ENCODE measurements at places on chromosomes 2 and 18. TPM values are rescaled to one million over a fixed set of nuclear protein-coding genes. Genes with fewer than 3 reads are reported as not detected.

DNA sequence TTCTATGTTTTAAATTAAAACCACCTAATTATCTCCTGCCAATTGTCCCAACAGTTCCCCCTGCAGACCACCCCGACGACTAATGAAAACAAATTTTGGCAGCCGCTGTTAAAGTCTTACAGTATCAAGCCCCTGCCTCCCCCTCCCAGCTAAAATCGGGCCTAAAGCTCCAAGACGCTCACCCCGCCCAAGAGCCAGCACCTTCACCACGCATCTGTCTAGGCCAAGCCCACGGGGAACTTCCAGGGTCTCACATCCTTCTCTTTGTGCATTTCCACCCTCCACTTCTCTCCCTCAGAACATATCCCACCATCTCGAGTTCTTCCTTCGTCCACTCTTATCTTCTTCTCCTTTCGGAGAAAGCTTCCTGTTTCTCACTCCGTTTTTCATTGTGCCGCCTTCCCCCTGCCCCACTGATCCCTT is 445 bp downstream of the PRPF40A start:
- peaks cover 49% of the 10 kb centered on the region for H3K4me1 ChIP-seq
- peaks cover 19% of the 10 kb centered on the region for H3K36me3 ChIP-seq
- no peaks in the 10 kb centered on the region for H3K27me3 ChIP-seq

The GKN2 gene
- not detected for total RNA-seq

DNA sequence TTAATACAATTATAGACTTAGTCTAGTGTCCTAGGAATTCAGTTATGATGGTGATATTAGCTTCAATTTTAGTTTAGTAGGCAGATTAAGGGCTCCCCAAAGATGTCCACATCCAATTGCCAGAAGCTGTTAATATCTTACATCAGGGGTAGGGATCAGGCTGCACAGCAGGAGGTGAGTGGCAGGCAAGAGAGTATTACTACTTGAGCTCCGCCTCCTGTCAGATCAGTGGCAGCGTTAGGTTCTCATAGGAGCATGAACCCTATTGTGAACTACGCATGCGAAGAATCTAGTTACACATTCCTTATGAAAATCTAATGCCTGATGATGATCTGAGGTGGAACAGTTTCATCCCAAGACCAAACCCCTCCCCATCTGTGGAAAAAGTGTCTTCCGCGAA is 54.9 kb downstream of the NYAP2 start:
- H3K27me3 ChIP-seq: peaks cover 5% of the 10 kb centered on the region
- H3K4me3 ChIP-seq: no peak overlapping the region
- DNase-seq: no peak
- no peaks in the 10 kb centered on the region for H3K36me3 ChIP-seq
- H3K4me1 ChIP-seq: no peaks in the 10 kb centered on the region

GRCh38 chr2:178101321-178102079 is 10.7 kb upstream of the RBM45 start:
- no peaks in the 10 kb centered on the region for H3K4me1 ChIP-seq
- DNase-seq: no peak
- no peak overlapping the region for H3K27ac ChIP-seq
- H3K27me3 ChIP-seq: peaks cover 4% of the 10 kb centered on the region

- peak overlapping the region; percentile 99 for H3K27ac ChIP-seq
- H3K27me3 ChIP-seq: no peaks in the 10 kb centered on the region
- peaks cover 34% of the 10 kb centered on the region for H3K4me1 ChIP-seq
- DNase-seq: peak; percentile 42
Observed at GRCh38 chr2:156331572-156332283, 793 bp downstream of the NR4A2 start.

- no peaks in the 10 kb centered on the region for H3K27me3 ChIP-seq
- peak overlapping the region; percentile 98 for H3K27ac ChIP-seq
- peak; percentile 50 for DNase-seq
- peak overlapping the region; percentile 87 for H3K4me3 ChIP-seq
- H3K4me1 ChIP-seq: peaks cover 42% of the 10 kb centered on the region
Observed at GRCh38 chr2:229920011-229920641, 1.7 kb downstream of the TRIP12 start.

The PROKR1 gene
- total RNA-seq: not detected

GRCh38 chr2:82055846-82056245 is 1751.3 kb upstream of the LRRTM1 start:
- H3K4me3 ChIP-seq: no peak overlapping the region
- H3K4me1 ChIP-seq: no peaks in the 10 kb centered on the region
- no peaks in the 10 kb centered on the region for H3K27me3 ChIP-seq

The LRP1B gene
- total RNA-seq: not detected

GRCh38 chr2:60473546-60473945 is 79.9 kb downstream of the BCL11A start:
- H3K36me3 ChIP-seq: no peaks in the 10 kb centered on the region
- DNase-seq: no peak
- H3K27me3 ChIP-seq: no peaks in the 10 kb centered on the region
- H3K4me1 ChIP-seq: no peaks in the 10 kb centered on the region
- no peak overlapping the region for H3K27ac ChIP-seq

The UPP2 gene
- total RNA-seq: not detected

- no peak overlapping the region for H3K27ac ChIP-seq
- H3K4me3 ChIP-seq: no peak overlapping the region
- no peaks in the 10 kb centered on the region for H3K36me3 ChIP-seq
Observed at GRCh38 chr18:54440292-54440691, 82.6 kb downstream of the C18orf54 start.

The IL1R1 gene
- 11.7 TPM for total RNA-seq

The ANKRD30BL gene
- not detected for total RNA-seq

The GALR1 gene
- total RNA-seq: not detected

The ARHGEF4 gene
- total RNA-seq: 1.7 TPM

DNA sequence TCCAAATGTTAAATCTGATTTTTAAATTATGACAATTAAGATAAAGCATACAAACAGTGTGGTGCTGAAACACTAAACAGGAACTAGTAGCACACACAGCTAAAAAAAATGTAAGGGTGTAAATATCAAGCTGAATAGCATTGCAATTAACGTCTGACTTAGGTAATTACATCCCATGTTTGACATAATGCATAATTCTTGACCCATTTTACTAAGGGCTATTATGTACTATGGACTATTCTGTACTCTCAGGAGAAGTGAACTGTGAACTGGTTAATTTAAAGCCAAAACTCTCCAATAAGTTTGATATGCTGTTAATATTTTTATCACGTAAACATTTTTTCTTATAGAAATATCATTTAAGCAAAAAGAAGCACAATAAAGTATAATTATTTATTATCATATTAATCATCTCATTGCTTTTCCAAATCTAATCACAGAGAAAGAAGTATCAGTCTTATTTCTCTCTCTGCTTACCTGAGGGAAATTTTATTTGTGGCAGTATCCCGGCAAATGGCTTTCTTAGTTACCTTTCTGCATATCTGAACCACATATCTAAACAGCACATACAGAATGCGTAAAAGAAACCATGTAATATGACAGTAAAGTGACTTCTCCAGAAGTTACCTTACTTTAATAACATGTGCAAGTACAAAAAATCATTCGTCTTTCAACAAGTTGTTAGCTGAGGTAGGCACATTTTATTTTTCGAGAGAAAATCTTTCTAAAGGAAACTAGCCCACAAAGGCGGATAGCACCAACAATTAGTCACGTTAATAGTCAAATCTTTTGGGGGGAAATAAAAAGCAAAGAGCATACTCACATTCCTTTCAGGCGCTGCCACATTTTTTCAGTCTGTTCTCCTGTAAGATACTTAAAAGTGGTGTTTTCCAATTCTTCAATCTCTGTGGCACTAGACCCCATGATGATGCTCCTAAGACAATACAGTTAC is 94.9 kb upstream of the PDE1A start:
- H3K4me1 ChIP-seq: no peaks in the 10 kb centered on the region
- H3K27ac ChIP-seq: no peak overlapping the region
- H3K36me3 ChIP-seq: no peaks in the 10 kb centered on the region
- H3K4me3 ChIP-seq: no peak overlapping the region
- H3K27me3 ChIP-seq: no peaks in the 10 kb centered on the region

DNA sequence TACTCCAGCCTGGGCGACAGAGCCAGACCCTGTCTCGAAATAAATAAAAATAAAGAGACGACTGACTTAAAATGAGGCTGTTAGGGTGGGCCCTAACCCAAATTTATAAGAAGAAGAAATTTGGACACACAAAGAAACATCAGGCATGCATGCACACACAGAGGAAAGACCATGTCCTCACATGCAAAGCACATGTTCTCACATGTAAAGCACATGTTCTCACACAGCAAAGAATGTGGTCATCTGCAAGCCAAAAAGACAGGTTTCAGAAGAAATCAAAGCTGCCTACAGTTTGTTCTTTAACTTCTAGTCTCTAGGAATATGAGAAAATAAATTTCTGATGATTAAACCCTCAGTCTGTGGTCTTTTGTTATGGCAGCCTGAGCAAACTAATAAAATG is 132.3 kb upstream of the CRIM1 start:
- H3K4me3 ChIP-seq: no peak overlapping the region
- no peak overlapping the region for H3K27ac ChIP-seq
- DNase-seq: no peak
- no peaks in the 10 kb centered on the region for H3K27me3 ChIP-seq
- no peaks in the 10 kb centered on the region for H3K36me3 ChIP-seq
- no peaks in the 10 kb centered on the region for H3K4me1 ChIP-seq

DNA sequence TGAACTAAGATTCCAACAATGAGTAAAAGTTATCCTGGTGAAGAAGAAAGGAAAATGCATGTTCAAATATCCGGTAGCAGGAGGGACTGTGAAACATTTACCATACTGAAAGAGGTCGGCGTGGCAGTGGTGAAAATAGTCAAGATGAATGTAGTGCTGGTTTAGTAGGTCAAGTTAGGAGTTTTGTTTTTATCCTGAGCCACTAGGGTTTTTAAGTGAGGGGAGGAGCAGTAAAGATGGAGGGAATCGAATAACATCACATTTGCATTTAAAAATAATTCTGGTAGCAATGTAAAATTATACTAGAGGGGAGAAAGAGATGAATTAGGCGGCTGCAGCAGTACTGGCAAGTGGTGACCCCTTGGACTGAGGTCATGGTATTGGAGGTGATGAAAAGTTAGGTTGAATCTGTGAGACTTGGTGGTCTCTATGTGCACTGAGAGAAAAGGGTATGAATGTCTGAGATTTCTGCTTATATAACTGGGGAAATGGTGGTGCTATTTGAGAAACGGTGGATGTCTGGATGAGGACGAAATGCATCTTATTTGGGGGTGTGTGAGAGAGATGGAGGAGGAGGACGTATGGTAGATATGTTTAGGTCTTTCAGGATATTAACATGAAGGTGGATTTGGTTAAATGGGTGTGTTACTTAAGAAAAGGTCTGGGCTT is 5.9 kb downstream of the VAPA start:
- no peaks in the 10 kb centered on the region for H3K36me3 ChIP-seq
- no peak overlapping the region for H3K27ac ChIP-seq
- H3K4me1 ChIP-seq: peaks cover 92% of the 10 kb centered on the region
- peak overlapping the region; percentile 64 for H3K4me3 ChIP-seq
- no peaks in the 10 kb centered on the region for H3K27me3 ChIP-seq

DNA sequence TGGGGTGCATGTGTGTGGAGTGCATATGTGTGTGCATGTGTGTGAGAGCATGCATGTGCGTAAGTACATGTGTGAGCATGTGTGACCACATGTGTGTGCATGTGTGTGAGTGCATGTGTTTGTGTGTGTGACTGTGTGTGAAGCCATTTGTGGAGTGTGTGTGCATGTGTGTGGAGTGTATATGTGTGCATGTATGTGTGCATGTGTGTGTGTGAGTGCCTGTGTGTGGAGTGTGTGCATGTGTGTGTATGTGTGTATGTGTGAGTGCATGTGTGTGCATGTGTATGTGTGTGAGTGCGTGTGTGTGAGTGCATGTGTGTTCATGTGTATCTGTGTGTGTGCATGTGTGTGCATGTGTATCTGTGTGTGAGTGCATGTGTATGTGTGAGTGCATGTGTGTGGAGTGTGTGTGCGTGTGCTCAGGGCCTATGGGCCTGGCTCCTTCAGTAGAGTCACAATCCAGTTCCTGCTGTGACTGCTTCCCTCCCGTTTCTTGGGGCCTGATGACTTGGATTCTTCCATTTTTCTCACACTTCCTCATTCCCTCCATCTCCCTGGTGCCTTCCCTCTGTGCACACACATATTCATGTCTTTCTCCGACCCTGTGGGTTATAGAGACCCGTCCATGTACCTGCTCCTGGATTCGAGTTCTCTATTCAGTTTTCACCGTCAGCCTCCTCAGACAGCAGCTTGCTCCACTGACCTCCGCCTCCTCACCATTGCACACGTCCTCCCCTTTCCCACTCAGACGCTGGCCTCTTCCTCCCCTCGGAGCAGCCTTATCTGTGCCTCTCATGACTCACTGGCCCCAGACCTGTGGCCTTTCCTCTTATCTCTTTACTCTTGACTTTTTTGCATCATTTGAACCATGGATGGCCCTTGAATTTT is 25.2 kb downstream of the TOGARAM2 start:
- no peaks in the 10 kb centered on the region for H3K36me3 ChIP-seq
- H3K4me3 ChIP-seq: no peak overlapping the region
- peaks cover 34% of the 10 kb centered on the region for H3K4me1 ChIP-seq
- no peak for DNase-seq
